ENCODE measurements at places on chromosomes 2 and 18. TPM values are rescaled to one million over a fixed set of nuclear protein-coding genes. Genes with fewer than 3 reads are reported as not detected.

DNA sequence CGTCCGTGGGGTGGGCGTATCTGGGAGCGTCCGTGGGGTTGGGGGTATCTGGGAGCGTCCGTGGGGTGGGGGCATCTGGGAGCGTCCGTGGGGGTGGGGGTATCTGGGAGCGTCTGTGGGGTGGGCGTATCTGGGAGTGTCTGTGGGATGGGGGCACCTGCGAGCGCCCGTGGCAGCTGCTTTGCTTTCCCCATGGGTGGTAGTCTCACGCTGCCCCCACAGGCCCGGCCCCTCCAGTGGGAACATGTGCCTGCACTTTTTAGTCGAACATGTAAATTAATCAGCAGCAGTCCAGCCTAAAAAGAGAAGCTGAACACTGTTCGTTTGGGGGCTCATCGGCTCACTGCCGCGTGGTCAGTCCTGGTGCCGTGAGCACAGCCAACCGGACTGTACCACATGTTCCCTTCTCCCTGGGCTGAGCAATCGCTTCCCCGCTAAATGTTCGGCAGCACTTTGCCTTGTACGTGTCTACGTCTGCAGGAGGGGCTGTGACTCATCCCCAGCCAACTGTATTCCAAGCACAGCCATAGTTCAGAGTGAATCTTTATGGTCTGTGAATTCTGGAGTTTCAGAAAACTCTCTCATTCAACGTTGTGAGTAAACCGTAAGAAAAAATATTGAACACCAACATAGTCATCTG lies 271.5 kb downstream of the AGAP1 start:
- DNase-seq, result no peak

The ABCG5 gene
- polyA plus RNA-seq, result 0.76 TPM

The TEX44 gene
- not detected for polyA plus RNA-seq

The FAP gene
- 11.9 TPM for polyA plus RNA-seq

DNA sequence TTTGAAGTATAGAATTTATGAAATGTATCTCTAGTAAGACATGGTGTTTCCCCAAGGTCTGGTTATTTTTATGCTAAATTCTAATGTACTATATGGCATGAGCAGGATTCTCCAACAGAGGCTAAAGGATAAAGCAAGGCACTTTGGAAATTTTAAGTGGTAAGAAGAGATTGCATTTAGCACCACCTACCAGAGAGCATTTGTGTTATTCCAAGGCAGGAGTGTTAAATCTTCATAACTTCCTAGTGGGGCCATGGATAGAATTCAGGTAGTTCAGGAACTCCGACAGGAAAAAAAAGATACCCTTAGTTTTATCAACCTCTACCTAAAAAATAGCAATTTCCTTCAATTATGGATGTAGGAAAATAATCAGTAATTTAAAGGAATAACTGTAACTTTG lies 497.4 kb upstream of the CRIM1 start:
- no peak for DNase-seq

The TMEM17 gene
- 5.6 TPM for polyA plus RNA-seq

The PLGLB1 gene
- polyA plus RNA-seq, result 5.7 TPM

- DNase-seq, result no peak
These were observed 41.3 kb downstream of the LHCGR start for GRCh38 chr2:48714245-48714644.

DNA sequence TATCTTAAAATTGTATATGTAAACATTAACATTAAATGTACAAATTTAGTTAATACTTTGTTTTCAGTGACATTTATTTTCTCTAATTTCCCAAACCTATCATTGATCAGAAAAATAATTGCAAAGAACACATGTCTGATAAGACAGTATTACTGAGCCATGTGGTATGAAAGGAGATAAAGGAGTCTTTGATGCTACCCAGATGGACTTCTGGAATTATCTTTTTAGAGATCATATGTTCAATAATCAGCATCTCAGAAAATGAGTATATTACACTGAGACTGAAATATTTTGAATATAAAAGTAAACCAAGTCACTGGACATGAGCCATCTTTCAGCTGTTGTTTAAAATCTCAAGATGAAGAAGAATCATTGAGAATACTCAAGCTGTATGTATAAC lies 153.3 kb downstream of the PHLPP1 start:
- no peak for DNase-seq

- DNase-seq, result no peak
These were observed 6.1 kb downstream of the C2orf92 start for GRCh38 chr2:97675430-97676113.

DNA sequence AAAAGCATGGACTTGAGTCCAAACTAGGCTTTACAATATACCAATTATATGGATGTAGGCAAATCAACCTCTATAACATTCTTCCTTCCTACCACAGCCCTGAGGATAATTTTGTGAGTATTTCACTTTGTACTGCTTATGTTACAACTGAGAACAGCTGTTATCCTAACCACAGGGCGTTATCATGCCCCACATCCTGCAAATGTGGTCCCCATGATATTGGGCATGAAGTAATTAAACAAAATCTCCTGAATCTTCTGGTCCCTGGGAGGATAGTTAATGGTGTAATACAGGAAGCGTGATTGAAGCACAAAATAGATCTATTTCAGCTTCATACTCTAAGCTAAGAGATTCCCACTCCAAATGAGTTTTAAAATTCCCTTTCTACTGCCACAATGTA lies 223.6 kb downstream of the CDH20 start:
- DNase-seq, result no peak

DNA sequence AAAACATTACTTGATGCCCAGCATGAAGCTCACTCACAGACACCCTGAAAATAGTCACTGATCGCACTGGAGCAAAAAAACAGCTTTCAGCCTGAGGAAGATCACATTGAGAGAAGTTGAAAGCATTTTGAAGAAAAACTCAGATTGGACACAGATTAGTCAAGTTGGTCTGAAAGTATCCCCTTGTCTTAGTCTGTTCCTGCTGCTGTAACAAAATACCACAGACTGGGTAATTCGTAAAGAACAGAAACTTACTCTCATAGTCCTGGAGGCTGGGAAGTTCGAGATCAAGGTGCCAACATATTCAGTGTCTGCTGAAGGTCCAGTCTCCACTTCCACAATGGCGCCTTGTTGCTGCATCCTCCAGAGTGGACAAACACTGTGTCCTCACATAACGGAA lies 14.2 kb upstream of the NDUFV2 start:
- no peak for DNase-seq

DNA sequence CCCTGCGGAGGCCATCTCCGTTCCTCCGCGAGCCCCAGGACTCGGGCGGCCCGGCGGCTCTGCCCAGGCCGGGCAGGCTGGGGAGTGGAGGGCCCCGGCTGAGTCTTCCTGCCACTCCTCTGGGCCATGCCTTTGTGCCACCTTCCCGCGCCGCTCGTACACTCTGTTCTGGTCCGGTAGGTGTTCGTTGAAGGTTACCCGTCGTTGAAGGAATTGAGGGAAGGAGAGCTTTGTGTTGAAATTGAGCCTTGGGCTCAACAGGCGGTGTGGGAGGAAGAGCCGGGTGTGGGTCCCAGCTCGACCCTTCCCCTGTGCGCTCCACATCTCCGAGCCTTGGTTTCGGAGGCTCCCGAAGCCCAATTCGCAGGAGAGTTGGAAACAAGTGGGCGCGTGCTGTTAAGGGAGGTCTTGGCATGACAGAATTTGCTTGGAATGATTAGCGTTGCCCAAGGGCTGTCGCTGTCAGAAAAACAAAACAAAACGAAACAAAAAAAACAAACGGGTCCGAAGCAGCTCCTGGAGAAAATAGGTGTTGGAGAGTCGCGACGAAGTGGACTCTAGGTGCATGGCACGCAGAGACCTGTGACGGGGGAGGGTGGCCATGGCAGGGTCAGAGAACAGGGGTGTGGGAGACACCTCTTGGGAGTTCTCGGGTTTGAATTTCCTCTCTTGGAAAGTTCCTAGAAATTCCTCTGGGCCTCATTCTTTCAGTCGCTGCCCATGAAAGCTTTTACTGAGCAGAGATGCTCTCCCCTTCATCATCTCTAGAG lies 1.2 kb upstream of the MZT2A start:
- no peak for DNase-seq

GRCh38 chr2:84209941-84210340 lies 249.1 kb downstream of the SUCLG1 start:
- no peak for DNase-seq

The NEB gene
- 18.1 TPM for polyA plus RNA-seq

- DNase-seq, result no peak
These were observed 41.4 kb upstream of the CTDP1 start for GRCh38 chr18:79637921-79638909.

The IL36G gene
- 0.25 TPM for polyA plus RNA-seq

- no peak for DNase-seq
These were observed 79.7 kb downstream of the MRPS9 start for GRCh38 chr2:105117565-105117964.

GRCh38 chr18:62442391-62442790 lies 80.4 kb upstream of the ZCCHC2 start:
- no peak for DNase-seq

The TMEM178A gene
- polyA plus RNA-seq, result 70.6 TPM

The SAG gene
- polyA plus RNA-seq, result 0.24 TPM

The ASAP2 gene
- polyA plus RNA-seq, result 59.1 TPM

The PSMA8 gene
- polyA plus RNA-seq, result not detected

GRCh38 chr2:207790898-207791297 lies 21.2 kb upstream of the FZD5 start:
- no peak for DNase-seq

GRCh38 chr2:144519934-144520731 lies at the start of gene ZEB2:
Gene ZEB2, minus strand, starts transcription at chr2:144520119. Its CDS starts 2,769 bp downstream, at chr2:144517350.
- no peak for DNase-seq

DNA sequence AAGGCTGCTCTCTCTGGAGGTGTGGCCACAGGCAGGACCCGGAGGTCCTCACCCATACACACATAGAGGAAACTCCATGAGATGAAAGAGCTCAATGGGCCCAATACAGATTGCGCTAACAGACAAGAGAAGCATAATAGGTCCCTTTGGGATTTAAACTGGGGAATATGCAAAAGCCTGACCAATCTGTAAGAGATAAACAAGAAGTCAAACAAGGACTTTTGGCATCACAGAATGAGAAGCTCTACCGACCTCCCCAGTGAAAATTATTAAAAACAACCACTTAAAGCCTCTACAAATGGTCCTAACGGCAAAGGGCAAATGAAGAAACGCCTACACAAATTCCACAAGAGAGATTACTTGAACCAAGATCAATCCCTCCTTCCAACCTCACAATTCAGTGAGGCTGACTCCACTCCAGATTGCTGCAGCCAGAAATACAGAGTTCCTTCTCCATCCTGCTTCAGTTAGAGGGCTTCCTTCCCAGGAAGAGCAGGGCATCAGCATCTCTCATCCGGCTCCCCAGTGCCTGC lies 10.8 kb downstream of the IWS1 start:
- DNase-seq, result no peak

DNA sequence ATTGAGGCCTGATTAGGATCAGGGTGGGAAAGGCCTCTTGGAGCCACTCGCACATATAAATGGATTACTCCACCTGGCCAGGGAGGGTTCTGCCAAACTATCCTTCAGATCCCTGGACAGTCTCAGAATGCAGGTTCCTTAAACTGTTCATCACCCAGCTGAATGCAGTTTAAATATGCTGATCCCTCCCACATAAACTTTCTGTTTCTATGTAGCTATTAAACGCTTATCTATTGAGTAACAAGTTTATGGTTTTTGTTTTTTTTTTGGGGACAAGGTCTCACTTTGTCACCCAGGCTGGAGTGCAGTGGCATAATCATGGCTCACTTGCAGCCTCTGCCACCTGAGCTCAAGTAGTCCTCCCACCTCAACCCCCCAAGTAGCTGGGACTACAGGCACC lies 1.9 kb downstream of the CAD start:
- DNase-seq, result no peak

Data from left renal cortex interstitium (tissue), 4 donors.